T-helper 17 cell (primary cell): ENCODE measurements at places on chromosomes 16 and 17. TPM values are rescaled to one million over a fixed set of nuclear protein-coding genes. Genes with fewer than 3 reads are reported as not detected.

GRCh38 chr16:50449800-50450199 lies 81.0 kb upstream of the BRD7 start:
- DNase-seq = no peak

DNA sequence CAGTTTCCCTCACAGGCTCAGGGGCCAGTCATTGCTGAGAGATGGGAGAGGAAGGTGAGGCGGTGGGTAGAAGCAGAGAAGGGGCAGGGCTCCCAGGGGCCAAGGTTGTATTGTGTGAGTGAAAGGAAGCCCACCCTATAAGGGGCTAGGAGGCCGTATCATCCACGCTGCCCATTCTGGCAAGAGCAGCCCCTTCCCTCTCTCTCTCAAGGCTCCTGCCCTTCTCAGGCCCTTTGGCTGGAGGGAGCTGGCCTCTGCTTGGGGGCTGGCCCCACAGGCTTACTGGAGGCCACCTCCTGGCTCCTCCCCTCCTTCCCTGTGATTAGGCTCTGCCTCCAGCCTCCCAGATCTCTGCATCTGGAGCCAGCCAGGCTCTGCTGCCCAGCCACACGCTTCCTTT lies 7.6 kb downstream of the TBKBP1 start:
- DNase-seq = no peak

Gene LRRC37A
- total RNA-seq = 11.4 TPM

Gene NTN1
- total RNA-seq = 0.16 TPM

GRCh38 chr17:7034955-7035590 lies 742 bp upstream of the SLC16A13 start:
- DNase-seq = no peak

Gene HSBP1
- total RNA-seq = 23.1 TPM

Gene ZNF385C
- total RNA-seq = 0.16 TPM

- DNase-seq = no peak
Measured at GRCh38 chr16:85364323-85365040, 248.6 kb upstream of the GSE1 start.

Gene CLEC19A
- total RNA-seq = not detected

- no peak for DNase-seq
Measured at GRCh38 chr17:29461483-29462206, 71.5 kb downstream of the TAOK1 start.

Gene TBC1D3H
- total RNA-seq = not detected

DNA sequence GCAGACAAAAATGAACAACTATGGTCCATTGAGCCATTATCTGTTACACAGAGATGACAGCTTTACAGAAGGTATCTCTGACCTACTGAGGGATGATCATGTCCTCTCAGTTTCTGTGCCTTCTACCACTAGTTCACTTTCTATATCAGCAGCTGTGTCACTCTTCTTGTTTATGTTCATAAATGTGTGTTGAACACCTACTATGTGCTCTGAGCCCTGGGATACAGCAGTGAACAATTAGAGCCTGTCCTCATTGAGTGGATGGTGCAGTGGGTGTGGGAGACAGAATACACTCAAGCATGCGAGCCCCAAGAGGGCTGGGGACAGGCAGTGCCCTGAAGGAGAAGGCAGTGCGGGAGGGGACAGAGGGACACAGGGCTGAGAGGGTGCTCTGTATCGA lies 92.1 kb downstream of the ABCC6 start:
- no peak for DNase-seq

GRCh38 chr16:88026964-88027938 lies 76.0 kb downstream of the BANP start:
- no peak for DNase-seq

Gene FBXO39
- 0.17 TPM for total RNA-seq

DNA sequence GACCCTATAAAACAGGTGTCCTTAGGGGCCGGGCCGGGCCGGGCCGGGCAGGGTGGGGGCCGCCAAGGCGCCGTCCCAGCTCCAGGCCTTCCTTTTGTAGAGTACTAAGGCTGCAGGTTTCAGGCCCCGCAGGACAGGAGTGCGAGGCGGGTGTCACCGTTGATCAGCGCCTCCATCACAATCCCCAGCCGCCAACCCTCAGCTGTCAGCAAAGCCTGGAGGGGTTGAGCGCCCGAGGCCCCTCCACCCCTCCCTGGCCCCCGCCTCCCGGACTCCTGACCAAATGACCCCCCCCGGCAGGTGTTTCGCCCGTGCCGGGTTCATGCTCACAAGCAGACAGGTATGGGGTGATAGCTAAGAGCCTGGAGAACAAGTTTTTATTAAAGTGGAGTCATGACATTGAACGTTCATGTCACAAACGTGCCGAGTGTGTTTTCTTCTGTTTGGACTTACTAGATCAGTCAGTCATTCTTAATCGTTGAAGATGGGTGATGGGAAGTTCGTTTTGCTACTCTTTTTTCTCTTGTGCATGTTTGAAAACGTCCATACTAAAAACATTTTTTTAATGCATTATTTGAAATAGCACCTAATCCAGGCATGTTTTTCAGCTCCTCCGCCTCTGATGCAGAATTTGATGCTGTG lies 534 bp downstream of the ARL2BP start:
- no peak for DNase-seq

GRCh38 chr16:65394281-65394680 lies 272.4 kb upstream of the CDH11 start:
- no peak for DNase-seq

Gene STH
- total RNA-seq = not detected

DNA sequence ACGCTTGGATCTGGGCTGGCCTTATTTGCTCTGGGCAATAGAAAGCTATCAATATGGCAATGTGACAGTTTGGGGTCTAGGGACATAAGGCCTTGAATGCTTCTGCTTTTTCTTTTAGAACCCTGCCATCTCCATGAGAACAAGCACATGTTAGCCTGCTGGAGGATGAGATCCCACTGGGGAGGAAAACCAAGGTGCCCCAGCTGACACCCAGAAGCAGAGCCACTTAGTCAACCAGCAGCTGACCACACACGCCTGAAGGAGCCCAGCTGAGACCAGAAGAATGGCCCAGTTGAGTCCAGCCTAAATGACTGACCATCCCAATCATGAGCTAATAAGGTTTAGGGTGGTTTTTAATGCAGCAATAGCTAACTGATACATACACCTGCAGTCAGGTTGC lies 171.2 kb downstream of the AHSP start:
- DNase-seq = no peak

Gene C1QTNF8
- not detected for total RNA-seq

Gene RABEP2
- 25.3 TPM for total RNA-seq

- DNase-seq = no peak
Measured at GRCh38 chr17:30274887-30275286, 16.9 kb downstream of the BLMH start.

GRCh38 chr17:78706271-78706915 lies 75.7 kb downstream of the CYTH1 start:
- no peak for DNase-seq

- no peak for DNase-seq
Measured at GRCh38 chr17:30476726-30477082, 504 bp upstream of the GOSR1 start.

DNA sequence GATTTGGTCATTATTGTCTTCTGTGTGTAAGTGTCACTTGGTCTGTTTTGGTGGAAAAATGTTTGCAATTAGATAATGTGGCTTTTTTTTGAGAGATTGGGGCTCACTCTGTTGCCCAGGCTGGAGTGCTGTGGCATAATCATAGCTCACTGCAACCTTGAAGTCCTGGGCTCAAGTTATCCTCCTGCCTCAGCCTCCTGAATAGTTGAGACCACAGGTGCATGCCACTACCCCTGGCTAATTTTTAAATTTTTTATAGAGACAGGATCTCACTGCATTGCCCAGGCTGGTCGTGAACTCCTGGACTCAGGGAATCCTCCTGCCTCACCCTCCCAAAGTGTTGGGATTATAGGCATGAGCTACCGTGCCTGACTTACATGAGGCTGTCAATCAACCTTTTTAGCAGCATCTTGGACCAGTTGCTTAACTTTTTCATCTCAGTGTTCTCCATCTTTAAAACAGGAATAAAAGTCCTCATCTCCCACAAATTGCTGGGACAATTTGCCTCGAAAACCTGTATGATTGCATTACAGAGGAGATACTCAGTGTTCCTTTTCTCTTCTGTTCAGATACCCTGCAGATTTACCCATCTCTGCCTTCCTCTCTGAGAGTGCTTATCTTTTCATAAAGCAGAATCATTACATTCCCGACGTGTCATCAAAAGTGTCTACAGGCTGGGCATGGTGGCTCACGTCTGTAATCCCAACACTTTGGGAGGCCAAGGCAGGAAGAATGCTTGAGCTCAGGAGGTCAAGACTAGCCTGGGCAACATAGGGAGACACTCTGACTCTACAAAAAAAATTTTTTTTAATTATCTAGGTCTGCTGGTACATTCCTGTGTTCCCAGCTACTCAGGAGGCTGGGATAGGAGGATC lies 19.1 kb downstream of the ACSF2 start:
- no peak for DNase-seq

DNA sequence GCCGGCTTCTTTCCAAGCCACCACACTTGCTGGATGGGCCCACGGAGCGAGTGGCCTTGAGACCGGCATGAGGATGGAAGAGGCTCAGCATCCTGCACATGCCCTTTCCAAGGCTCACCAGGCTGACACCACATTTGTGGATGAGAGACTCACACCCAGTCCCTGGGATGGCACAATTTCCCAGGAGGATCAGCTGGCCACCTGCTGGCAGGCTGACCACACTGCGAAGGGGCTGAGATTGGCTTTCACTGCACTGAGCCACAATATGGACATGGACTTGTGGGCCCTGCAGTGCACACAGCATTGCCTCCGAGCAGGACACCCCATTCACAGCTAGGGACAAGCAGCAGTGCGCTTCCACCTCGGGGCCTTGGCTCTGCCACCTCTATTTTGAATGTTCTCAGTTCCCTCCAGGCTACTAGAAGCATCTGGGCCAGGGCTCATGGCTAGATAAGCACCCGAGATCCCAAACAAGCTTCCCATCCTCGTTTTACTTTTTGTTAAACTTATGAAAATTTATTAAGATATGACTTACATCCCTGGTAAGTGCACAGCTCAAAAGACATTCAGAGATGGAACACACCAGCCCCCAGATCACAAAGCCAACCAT lies 25.3 kb upstream of the KSR1 start:
- DNase-seq = no peak

DNA sequence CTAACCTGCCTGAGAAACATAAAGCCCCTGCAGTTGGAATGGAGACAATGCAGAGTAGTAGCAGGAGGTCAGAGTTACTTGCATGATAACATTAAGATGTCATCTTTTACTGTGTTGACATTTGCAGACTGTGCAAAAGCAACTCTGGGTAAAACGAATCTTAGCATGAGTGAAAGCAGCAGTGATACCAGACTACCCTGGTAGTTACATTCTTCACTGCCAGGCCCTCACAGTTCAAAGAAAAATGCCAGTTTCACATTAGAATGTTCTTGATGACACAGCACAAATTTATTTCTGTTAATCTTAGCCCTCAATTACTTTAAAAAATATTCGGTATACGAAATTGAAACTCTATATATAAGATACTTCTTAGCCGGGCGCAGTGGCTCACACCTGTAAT lies 12.2 kb downstream of the MPHOSPH6 start:
- DNase-seq = no peak

Gene AIPL1
- not detected for total RNA-seq

Gene SLFN12
- total RNA-seq = 5.3 TPM

- DNase-seq = no peak
Measured at GRCh38 chr17:74573169-74573568, 5.9 kb upstream of the CD300H start.

Gene SLC6A2
- total RNA-seq = not detected

Gene CASKIN1
- 0.05 TPM for total RNA-seq

Gene SLC16A11
- total RNA-seq = 0.40 TPM

Gene TMC8
- total RNA-seq = 352 TPM

Gene ELMO3
- 2.4 TPM for total RNA-seq

DNA sequence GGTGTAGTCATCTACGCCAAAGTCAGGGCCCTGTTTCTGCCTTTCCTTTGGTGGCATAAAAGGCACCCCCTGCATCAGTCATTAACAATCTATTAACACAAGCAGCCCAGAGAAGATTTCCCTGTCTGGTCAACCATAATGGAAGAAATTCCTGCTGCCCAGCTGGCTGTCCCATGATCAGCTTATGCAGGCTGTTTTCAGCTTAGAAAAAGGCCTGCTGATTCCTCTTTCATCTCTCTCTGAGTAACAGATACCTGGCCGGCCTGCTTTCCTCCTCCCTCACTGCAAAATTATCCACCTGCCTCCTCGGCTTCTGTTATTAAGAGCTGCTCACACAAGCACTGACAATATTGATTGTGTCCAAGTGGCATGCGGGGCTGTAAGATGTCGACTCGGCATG lies 70.3 kb upstream of the MMP2 start:
- no peak for DNase-seq

DNA sequence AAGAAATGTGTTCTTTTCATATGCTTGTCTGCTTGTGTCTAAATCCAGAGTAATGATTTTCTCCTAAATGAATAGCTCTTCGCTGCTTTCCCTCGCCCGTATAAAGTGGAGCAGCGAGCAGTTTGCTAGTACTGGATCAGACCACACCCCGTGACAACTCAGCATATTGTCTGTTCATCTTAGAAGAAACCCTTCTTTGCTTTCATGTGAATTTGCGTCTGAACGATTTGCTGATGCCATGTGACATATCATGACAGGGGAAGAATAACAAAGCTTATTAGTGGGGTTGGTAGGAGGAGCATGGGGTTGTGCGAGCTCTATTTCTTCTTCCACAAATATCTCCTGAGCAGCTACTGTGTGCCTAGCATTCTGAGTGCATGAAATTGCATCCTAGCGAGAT lies 44.1 kb upstream of the CACNG4 start:
- DNase-seq = no peak

Gene ZFP3
- total RNA-seq = 3.6 TPM

Gene KRT36
- total RNA-seq = not detected

Gene CEMP1
- total RNA-seq = 0.23 TPM

Gene HBA1
- 6.5 TPM for total RNA-seq

Gene PTGES3L
- total RNA-seq = 2.3 TPM

DNA sequence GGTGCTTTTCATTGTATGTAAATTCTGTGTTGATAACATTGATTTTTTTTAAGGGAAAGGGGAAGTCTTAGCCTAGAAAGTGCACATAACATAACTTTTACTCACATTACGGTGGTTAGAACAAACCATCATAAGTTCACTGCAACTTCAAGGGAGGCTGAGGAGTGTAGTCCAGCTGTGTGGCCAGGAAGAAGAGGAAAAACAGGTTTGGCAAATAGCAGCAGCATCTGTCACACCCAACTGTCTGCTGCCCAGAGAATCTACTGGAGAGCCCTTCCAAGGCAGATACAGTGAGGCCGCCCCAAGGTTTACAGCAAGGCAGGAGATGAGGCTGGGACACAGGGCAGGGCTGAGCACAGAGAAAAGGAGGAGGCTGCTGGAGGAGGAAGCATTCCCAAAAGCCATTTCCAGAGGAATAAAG lies 60.6 kb downstream of the AIPL1 start:
- DNase-seq = no peak
